D721Med (cell line): ENCODE measurements at places on chromosomes 12 and 14.

GRCh38 chr12:87368259-87368658 lies 660.9 kb downstream of the C12orf50 start:
- no peak for DNase-seq

GRCh38 chr12:30015631-30016337 lies 232.0 kb upstream of the TMTC1 start:
- no peak for DNase-seq

- no peak for DNase-seq
Measured at GRCh38 chr12:93964936-93965335, 183.4 kb upstream of the PLXNC1 start.

GRCh38 chr12:121095544-121096198 lies 37.0 kb upstream of the P2RX7 start:
- DNase-seq, result peak; percentile 80

GRCh38 chr12:94817695-94818075 lies 167.3 kb upstream of the TMCC3 start:
- no peak for DNase-seq

GRCh38 chr14:102164241-102164641 lies 24.5 kb downstream of the WDR20 start:
- no peak for DNase-seq

GRCh38 chr12:110109037-110109836 lies 14.9 kb upstream of the IFT81 start:
- no peak for DNase-seq

GRCh38 chr14:84323450-84323849 lies 1206.5 kb upstream of the FLRT2 start:
- no peak for DNase-seq

- no peak for DNase-seq
Measured at GRCh38 chr14:53110096-53110495, 43.0 kb downstream of the DDHD1 start.

GRCh38 chr12:31008241-31008761 lies 65.4 kb upstream of the DDX11 start:
- peak; percentile 3 for DNase-seq

DNA sequence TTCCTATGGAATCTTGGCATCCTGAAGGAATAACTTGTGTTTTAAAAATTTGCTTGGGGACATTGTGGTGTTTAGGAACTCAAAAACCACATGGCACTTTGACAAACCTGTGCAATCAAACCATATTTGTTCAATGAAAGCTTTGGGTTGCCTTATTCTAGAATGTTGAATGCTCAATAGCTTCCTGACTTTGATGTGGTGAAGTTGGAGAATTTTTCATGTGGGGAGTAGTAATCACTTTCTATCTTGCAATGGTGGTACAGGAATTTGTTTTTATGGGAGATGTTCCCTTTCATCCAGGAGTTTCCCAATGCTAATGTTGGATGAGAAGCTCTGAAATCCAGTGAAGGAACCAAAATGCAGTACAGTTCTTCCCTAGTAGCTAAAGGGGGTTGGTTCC lies 42.2 kb upstream of the LDHB start:
- no peak for DNase-seq

- DNase-seq, result no peak
Measured at GRCh38 chr14:60273956-60274355, 24.9 kb downstream of the PPM1A start.

DNA sequence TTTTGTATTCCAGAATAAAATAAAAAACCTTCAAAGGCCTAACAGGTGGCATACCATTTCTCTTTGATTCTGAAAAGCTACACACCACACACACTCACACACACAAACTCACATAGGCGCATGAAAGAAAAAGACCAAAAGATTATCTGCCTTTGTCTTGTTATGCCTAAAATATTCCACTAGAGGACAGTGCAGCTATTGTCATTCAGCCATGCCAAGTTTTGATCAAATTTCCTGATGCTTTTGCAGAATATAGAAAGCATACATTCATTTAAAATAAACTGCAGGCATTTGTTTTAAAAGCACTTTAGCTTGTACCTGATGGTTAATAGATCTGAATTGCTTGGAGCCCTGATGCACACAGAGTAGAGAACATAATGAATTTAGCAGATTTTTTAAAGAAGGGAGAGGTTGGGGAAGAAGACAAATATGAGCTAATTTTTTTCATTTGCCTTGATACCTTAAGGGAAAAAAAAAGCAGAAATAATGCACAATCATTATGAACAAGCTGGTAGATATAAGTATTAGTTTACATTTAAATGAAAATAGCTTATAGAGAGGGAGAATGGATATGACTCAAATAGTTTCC lies 1766.9 kb upstream of the SEL1L start:
- DNase-seq, result no peak
